ENCODE measurements at places on chromosomes 6 and 20.

DNA sequence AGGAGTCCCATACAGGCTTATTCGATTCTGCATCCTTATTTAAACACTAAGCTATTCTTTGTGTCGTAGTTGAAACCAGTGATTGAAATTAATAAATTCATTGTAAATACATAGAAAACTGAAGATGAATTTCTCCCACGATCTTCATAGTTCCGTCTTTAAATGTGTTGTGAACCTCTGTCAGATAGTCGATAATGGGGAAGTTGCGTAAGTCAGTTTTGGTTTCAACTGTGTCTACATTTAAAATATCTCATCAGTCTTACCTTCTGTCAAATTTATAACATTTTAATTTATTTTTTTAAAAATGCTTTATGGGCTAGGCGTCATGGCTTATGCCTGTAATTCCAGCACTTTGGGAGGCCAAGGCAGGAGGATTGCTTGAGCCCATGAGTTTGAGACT is 12.7 kb downstream of the STX11 start:
- no peak for DNase-seq

GRCh38 chr6:162154001-162154400 is 573.6 kb downstream of the PRKN start:
- no peak for DNase-seq

DNA sequence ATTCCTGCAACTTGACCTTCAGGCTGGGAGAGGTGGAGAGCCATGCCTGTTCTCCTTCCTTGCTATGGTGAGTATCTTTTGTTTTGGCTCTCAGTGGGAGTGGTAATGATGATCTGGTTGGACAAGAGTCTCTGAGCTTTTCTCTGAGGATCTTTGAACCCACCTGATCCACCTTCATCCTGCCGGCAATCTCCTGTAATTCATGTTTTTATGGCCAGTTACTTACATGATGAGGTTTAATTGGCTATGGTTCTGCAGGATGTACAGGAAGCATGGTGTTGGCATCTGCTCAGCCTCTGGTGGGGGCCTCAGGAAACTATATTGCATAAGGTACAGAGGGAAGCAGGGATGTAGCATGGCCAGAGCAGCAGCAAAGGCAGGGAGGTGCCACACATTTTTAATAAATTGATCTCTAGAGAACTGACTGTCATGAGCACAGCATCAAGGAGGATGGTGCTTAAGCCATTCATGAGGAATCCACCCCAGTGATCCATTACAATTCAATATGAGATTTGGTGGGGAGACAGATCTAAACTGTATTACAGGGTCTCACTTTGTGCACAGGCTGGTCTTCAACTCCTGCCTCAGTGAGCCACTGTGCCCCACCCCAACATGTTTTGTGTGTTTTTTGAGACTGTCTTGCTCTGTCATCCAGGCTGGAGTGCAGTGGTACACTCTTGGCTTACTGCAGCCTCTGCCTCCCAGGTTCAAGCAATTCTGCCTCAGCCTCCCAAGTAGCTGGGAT is 10.0 kb downstream of the HSPA1B start:
- DNase-seq: no peak

DNA sequence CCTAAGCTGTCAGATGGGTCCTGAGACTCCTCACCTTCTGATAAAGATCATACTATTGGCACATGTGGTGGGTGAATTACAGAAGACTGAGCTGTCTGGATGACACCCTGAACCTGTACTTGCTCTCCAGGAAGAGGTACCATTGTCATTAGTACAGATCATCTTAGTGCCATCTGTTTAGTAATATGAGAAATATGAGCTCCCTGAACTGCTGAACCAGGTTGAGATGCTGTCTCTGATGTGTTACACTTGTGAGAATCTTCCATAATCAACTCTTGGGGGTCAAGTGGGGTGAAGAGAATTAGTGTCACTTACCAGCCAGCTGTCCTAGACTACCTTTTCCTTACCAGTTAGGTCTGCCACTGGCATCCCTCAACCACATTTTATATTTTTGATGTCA is 531.0 kb downstream of the EPHA7 start:
- no peak for DNase-seq

DNA sequence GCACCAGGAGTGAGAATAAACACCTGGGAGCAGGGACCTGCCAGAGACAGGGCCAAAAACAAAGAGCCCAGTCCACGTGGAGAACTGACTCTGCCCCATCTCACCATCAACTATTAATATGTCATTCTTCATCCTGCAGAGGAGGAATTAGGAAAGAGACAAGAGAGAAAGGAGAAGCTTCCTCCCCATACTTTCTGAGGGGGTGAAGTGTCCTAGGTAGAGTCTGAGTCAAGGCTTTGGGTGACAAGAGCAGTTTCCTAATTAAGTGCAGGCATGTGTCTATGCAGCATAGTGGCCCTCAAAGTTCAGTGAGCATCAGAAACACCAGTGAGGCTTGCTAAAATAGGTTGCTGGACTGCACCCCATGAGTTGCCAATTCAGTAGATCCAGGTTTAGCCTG is 40.7 kb upstream of the BMP2 start:
- no peak for DNase-seq

GRCh38 chr6:106090001-106090400 is 3.9 kb downstream of the PRDM1 start:
- DNase-seq: no peak

- no peak for DNase-seq
Measured at GRCh38 chr20:25136643-25137559, 55.0 kb upstream of the VSX1 start.

- no peak for DNase-seq
Measured at GRCh38 chr6:97029056-97029455, 104.5 kb downstream of the KLHL32 start.

DNA sequence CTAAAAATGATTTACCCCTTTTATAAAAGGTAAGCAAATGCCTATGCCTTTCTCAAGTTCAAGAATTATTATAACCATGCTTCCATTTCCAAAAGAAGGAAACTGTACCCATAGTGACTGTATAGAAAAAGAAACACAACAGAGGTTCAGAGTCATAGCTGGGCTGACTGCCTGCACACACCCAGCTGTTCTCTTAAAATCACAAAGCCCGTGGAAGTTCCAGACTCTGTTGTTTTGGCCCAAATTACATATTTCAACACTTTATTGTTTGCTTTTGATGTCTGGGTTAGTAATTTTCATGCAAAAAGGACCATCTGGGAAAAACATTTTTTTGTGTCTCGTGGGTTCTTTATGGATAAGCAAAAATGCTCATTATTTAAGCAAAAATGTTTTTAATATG is 99.2 kb downstream of the LCA5 start:
- DNase-seq: no peak

GRCh38 chr6:116019428-116019827 is 41.3 kb downstream of the FRK start:
- no peak for DNase-seq

DNA sequence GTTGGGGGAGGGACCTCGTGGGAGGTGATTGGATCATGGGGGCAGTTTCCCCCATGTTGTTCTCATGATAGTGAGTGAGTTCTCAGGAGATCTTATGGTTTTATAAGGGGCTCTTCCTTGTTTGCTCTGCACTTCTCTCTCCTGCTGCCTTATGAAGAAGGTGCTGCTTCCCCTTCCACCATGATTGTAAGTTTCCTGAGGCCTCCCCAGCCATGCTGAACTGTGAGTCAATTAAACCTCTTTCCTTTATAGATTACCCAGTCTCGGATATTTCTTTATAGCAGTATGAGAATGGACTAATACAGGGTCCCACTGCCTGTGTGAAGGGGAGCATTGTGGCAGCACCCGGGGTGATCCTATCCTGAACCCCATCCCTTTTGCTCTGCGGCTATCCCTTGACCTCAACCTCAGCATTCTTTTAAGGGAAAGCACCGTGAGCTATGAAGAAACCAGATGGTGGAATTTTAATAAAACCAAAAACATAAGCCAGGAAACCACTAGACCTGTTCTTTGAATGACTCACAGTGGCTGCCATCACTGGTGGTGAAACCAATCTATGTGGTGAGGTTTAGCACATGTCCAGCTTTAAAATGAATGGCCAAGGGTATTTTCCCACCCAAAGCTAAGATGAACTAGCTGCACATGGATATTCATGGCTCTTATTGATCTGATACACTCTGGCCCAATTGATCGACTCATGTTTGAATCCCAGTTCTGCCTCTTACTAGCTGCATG is 62.2 kb downstream of the ZDHHC14 start:
- DNase-seq: no peak

DNA sequence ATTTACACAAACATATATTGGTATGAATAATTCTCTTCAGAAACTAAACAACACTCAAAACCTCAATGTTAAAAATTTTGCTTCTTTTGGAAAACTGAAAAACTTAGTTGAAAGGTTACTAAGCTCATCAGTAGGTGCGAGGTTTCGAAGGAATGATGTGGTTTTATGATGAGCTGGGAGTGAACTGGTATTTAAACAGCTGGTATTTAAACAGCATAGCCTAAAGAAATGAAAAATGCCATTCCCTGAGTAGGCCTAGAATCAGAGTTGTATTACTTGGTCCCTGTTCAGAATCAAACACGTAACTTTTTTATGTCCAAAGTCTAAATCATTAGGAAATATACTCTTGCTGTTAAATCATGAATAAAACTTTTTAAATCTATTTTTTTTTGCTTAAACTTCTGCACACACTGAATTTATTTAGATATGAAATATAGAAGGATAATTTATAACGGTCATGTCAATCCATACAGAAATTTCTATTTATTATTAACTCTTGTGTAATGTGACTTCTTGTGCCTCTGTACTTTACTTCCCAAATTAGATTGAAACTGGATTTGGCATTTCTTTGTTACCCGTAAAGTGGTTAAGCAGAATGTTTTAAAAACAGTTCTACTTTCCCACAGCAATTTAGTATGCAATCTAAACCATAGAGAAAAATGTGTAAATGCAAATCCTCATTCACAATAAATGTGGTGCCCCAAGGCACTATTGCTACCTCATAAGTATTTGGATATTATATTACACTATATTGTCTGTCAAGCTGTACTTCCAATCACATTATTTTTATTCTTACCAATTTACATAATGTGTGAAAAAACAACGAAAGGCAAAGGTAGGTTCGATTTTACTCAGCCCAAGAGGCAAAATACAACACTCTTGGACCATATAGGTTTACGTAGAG is 124.1 kb downstream of the HS3ST5 start:
- DNase-seq: no peak

GRCh38 chr6:27216874-27217273 is 30.6 kb upstream of the PRSS16 start:
- no peak for DNase-seq

GRCh38 chr6:36432151-36432671 is 10.4 kb downstream of the PXT1 start:
- no peak for DNase-seq

- no peak for DNase-seq
Measured at GRCh38 chr6:157880534-157880933, 57.5 kb downstream of the SNX9 start.

DNA sequence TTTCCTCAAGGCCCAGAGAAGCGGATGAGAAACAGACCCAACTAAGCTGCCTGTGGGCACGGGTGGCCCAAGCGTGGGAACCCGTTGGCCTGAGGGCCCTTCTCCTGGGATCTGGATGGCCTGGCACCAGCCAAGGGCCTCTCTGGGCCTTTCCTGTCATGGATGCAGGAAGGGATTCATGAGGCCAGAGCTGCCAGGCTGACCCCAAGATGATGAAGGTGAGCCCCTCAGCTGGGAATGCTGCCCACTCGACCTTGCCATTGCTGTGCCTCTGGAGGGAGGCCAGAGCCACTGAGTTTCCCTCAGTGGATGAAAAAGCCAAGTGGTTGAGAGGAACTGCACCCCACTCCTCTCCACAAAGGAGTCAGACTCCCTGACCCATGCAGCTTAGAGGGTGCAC is 171.2 kb downstream of the VEGFA start:
- DNase-seq: no peak

DNA sequence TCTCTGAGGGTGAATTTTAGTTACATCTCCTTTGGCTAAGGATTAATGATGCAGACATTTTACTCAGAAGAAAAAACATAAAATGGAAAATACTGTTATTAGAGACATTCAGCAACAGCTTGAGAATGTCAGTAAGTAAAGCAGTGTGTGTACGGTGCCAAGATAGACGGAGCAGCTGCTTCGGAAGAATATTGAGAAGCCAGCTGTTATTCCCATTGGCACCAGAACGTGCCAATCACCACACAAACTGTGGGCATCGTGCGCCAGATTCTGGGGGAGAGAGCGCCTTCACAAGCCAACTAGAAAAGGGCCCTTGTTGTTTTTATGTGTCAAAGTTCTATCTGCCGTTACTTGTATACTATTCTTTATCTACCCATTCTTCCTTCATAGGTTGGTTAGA is 163.4 kb downstream of the MTFR2 start:
- no peak for DNase-seq

- DNase-seq: no peak
Measured at GRCh38 chr20:51978070-51978501, 175.8 kb upstream of the SALL4 start.

GRCh38 chr6:125107896-125108295 is 45.7 kb upstream of the TPD52L1 start:
- no peak for DNase-seq

DNA sequence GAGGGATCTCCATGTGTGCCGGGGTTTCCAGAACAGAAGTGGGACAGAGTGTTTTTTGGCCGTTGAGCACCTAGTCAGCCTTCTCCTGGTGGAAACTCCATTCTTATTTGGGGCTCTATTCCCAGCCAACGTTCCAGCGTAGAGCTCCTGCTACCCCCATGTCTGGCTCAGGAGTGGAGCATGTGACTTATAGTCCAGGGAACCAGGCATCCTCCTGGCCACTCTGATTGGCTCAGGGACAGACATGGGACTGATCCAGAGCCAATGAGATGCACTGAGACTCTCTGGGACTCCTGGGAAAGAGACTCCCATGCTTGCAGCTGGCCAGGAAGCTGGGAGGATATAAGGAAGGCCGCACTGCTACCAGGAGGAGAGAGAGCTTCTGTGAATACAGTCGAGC is 87.1 kb downstream of the SULF2 start:
- no peak for DNase-seq

DNA sequence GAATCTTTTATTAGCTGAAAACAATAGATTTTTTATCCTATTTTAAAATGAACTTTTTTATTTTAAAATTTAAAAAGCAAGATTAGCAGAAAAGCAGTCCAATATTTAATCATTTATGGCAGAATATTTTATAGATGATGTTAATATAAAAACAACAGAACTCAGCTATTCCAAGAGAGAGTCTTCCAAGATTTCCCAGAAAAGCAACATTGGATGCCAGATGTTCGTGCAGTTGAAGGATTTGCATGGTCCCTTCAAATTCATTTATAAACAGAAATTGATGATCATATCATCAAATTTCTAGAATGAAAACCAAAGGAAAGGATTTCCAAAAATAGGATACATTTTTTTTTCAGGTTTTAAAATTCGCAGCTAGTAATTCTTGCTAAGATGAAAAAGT is 25.4 kb upstream of the CNKSR3 start:
- DNase-seq: no peak
